ENCODE measurements at places on chromosomes 6 and 20.

- no peak for DNase-seq
Measured at GRCh38 chr6:157036245-157036711, 259.1 kb downstream of the ARID1B start.

GRCh38 chr6:73050706-73051105 is 174.6 kb downstream of the KHDC1L start:
- DNase-seq = no peak

- no peak for DNase-seq
Measured at GRCh38 chr20:3106658-3107463, 22.3 kb upstream of the AVP start.

DNA sequence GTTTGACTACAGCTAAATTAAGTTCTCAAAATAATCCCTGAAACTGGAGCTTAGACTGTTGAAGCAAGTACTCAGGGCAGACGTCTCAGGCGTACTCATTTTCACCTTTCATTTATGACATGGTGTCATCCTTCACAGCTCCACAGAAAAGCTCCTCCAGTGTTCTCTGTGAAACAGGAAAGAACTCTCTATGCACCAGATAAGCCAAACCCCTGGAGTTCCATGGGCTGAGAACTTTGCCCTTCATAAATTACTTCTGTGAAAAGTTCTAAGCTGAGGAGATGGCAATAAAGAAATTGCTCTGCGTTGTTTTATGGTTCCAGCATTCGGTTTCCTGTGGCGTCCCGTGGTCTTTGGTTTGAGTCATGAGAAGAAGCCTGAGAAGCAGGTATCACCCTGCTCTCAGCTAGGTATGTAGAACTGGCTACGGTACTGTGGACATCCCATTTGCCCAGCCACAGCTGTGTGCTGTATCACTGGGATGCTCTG is 20.2 kb upstream of the RREB1 start:
- DNase-seq = no peak

GRCh38 chr6:166005401-166005943 is 162.2 kb downstream of the TBXT start:
- DNase-seq = no peak
